Muscle of arm (tissue), 14 donors: ENCODE measurements at places on chromosomes 7 and 10.
A peak's percentile ranks its signal among the peaks of the same experiment; 100 is the strongest.

- no peak for DNase-seq
Observed at GRCh38 chr7:47795631-47796030, 152.6 kb downstream of the PKD1L1 start.

GRCh38 chr10:93968540-93968945, 25.2 kb upstream of the PLCE1 start:
- DNase-seq: peak; percentile 22

DNA sequence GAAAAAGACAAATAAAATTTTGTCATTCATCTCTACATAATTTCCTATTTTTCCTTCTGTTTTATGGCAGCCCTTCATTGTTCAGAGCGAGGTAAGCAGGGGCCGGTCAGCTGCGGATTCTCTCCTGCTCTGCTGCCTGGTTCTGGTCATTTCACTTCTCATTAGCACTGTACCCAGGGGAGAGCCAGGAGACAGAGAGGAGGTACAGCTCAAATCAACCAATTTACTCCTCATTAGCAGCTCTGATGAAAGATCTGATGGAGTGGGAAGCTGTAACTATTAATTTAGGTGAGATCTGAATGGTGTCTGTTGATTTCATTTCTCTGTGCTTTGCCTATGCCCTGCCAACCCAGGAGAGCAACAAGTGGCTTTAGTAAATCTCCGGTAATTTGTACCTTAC, 241.5 kb upstream of the PFKP start:
- DNase-seq: no peak

- no peak for DNase-seq
Observed at GRCh38 chr7:79084423-79084822, 369.0 kb downstream of the MAGI2 start.

DNA sequence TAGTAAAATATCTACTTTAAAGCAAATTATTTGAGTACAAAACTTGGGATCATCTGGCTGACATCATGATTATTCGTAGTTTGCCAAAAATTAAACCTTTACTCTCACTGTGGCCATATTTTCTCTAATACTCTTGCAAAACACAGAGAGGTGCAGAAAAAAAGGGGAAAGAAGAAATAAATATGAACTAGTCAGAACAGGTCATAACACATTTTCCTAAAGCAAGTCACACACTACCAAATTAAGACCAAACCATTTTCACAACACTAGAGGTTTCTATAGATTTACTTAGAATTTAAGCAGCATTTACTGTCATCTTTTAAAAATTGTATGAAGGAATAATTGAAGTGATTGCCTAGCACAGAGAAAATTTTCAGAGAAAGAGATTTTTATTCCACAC, 726.1 kb downstream of the SORCS1 start:
- DNase-seq: no peak
